Smooth muscle cell of the pulmonary artery (primary cell): ENCODE measurements at places on chromosomes 16 and 17. TPM values are rescaled to one million over a fixed set of nuclear protein-coding genes. Genes with fewer than 3 reads are reported as not detected.

The CCL4 gene
- total RNA-seq = not detected in 2 replicates

The PLLP gene
- total RNA-seq = not detected in 2 replicates

The CAPNS2 gene
- 0.59 and 0.89 TPM in 2 replicates for total RNA-seq

The EIF3CL gene
- 105 and 115 TPM in 2 replicates for total RNA-seq

The OTOP3 gene
- total RNA-seq = not detected in 2 replicates

The BORCS6 gene
- total RNA-seq = 5.7 and 7.7 TPM in 2 replicates

The CD300H gene
- total RNA-seq = not detected in 2 replicates

The NPW gene
- 0.85 and 1.0 TPM in 2 replicates for total RNA-seq

The GPR139 gene
- not detected in 2 replicates for total RNA-seq

The SNAI3 gene
- 0.23 TPM in 1 of 2 replicates, not detected in the other for total RNA-seq

The KRTAP9-2 gene
- not detected in 2 replicates for total RNA-seq

The WNT9B gene
- not detected in 2 replicates for total RNA-seq

The CDH3 gene
- total RNA-seq = 0.66 and 1.1 TPM in 2 replicates

The VMP1 gene
- total RNA-seq = 144 and 174 TPM in 2 replicates

The EZH1 gene
- 20.6 and 21.3 TPM in 2 replicates for total RNA-seq

The ZNF469 gene
- 7.2 and 17.1 TPM in 2 replicates for total RNA-seq

The CNGB1 gene
- not detected in 2 replicates for total RNA-seq

The ALDH3A2 gene
- 124 and 132 TPM in 2 replicates for total RNA-seq

The PDE6G gene
- total RNA-seq = not detected in 2 replicates

The YBX2 gene
- total RNA-seq = 0.07 TPM in 1 of 2 replicates, not detected in the other
